Liver (tissue), 10 donors: ENCODE measurements at places on chromosomes 2 and 18. TPM values are rescaled to one million over a fixed set of nuclear protein-coding genes. Genes with fewer than 3 reads are reported as not detected.

GRCh38 chr2:187435756-187436155 is 12.3 kb downstream of the CALCRL start:
- H3K27ac ChIP-seq: no peak overlapping the region
- no peaks in the 10 kb centered on the region for H3K36me3 ChIP-seq
- H3K4me3 ChIP-seq: no peak overlapping the region
- peaks cover 20% of the 10 kb centered on the region for H3K4me1 ChIP-seq

DNA sequence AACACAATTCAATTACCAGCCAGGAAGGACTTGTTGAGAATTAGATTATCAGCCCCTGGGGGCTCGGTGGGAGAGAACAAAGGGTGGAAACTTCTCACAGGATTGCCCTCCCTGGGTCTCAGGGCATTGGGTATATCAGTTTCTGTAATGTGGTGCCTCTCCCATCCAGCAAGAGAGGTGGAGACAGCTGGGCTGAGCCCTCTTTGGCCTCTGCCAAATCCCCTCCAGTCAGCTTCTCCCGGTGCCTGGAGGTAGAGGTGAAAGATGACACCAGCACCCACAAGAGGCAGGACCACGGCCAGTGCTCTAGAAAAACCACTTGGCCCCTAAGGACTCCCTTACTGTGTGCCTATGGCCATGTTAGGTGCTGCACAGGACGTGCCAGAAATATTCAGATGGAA is 179.7 kb downstream of the HAUS1 start:
- no peaks in the 10 kb centered on the region for H3K27me3 ChIP-seq
- no peak overlapping the region for H3K4me3 ChIP-seq
- DNase-seq: no peak
- H3K4me1 ChIP-seq: peaks cover 3% of the 10 kb centered on the region
- H3K36me3 ChIP-seq: no peaks in the 10 kb centered on the region
- no peak overlapping the region for H3K27ac ChIP-seq

- no peaks in the 10 kb centered on the region for H3K4me1 ChIP-seq
- H3K36me3 ChIP-seq: no peaks in the 10 kb centered on the region
- H3K4me3 ChIP-seq: no peak overlapping the region
- H3K27me3 ChIP-seq: no peaks in the 10 kb centered on the region
- H3K27ac ChIP-seq: no peak overlapping the region
Observed at GRCh38 chr2:144950899-144951560, 431.1 kb upstream of the ZEB2 start.

GRCh38 chr2:24121469-24121868 is 1.7 kb downstream of the PFN4 start:
- H3K4me1 ChIP-seq: peaks cover 11% of the 10 kb centered on the region
- H3K27ac ChIP-seq: no peak overlapping the region
- no peaks in the 10 kb centered on the region for H3K27me3 ChIP-seq
- no peaks in the 10 kb centered on the region for H3K36me3 ChIP-seq

DNA sequence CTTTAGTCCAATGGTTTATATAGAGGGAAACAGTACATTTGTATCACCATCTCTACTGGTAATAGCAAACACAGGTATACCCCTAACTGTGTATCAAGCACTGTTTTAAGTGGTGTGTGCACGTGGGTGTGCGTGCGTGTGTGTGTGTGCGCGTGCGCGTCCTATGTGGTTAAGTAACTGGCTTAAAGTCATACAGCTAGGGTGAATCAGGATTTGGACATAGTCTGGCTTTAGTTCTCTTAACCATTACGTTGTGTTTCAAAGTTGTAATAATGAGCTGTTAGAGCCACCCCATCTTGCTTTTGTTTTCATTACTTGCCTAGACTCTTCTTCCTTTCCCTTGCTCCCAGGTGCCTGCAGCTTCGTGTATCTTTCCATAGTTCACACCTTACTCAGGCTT is 2.1 kb downstream of the HADHB start:
- H3K36me3 ChIP-seq: no peaks in the 10 kb centered on the region
- H3K4me3 ChIP-seq: no peak overlapping the region
- H3K27ac ChIP-seq: no peak overlapping the region
- H3K27me3 ChIP-seq: no peaks in the 10 kb centered on the region
- H3K4me1 ChIP-seq: peaks cover 19% of the 10 kb centered on the region
- DNase-seq: no peak

DNA sequence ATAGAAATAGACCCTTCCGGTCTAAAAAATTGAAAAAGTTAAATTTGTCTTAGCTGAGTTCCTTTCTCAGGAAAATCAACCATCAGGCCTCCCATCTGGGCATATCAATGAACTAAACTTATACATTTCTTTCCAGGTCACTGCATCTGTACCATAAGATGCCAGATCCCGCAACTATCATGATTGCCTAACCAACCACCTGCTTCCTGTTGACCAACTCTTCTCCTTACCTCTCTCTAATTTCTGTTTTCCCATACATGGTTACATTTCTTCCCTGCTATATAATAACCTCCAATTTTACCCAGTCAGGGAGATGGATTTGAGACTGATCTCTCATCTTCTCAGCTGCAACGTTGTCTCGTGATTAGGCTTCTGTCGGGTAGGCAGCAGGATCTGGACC is 228.7 kb downstream of the FSIP2 start:
- H3K4me3 ChIP-seq: no peak overlapping the region
- no peaks in the 10 kb centered on the region for H3K27me3 ChIP-seq
- H3K4me1 ChIP-seq: no peaks in the 10 kb centered on the region
- DNase-seq: no peak
- no peak overlapping the region for H3K27ac ChIP-seq
- H3K36me3 ChIP-seq: no peaks in the 10 kb centered on the region

The ANKRD23 gene
- 2.4 TPM for polyA plus RNA-seq

The VWA3B gene
- 0.08 TPM for polyA plus RNA-seq

The FNDC4 gene
- 32.6 TPM for polyA plus RNA-seq
